Right renal pelvis (tissue), 4 donors: ENCODE measurements at places on chromosomes 1 and 21.

DNA sequence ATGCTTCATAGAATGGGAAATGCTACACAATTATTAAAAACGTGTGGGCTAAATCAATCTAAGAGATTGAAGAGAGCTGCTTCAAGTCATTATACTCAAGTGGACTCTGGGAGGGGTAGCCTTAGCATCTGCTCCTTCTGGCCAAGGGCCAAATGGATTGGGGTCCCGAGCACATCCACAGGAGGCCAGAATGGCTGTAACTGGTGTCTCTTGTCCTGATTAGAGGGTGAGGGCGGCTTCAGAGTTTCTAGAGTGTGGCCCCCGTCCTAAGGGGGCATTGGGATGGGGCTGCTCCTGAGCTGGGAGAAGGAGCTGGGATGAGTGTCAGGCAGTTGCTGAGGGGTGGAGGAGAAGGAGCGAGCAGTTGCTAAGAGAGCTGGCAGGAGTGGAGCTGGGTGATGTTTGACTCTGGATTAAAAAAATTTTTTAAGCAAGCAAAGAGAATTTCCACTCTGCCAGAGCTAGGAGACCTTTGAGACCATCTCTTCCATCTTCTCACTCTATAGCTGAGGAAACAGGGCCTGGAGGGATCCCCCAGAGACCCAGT, 71.3 kb upstream of the TLR5 start:
- no peak for DNase-seq

- no peak for DNase-seq
These were observed 96.9 kb upstream of the WLS start for GRCh38 chr1:68329096-68329835.

GRCh38 chr1:96400089-96400488, 321.5 kb upstream of the PTBP2 start:
- DNase-seq, result no peak

GRCh38 chr1:216183454-216183853, 239.8 kb downstream of the USH2A start:
- no peak for DNase-seq

DNA sequence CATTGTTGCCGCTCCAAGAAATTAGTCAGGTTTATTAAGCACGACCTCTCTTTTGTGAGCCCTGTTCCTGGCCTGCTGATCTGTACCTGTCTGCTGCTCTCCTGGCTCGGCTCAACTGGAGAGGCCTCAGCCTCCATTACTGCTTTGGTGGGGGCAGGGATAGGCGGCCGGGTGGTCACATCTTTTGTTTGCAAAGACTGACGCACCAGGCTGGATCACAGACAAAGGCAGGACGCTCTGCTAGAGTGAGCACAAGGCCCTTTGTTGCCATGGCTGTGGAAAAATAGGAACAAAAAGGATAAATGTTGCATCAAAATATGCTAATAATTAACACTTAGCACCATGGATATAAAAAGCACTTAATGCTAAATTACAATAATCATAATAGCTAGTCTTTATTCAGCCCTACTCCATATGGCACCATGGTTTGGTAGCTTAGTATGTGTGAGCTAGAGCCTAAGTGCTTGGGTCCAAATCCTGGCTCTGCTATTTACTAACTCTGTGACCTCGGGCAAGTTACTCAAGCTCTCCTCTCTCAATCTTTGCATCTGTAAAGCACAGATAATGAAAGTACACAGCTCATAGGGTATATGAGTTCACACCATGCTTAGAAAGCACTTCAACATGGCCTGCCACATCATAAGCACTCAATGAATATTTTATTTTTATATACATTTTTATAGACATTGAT, 28.9 kb upstream of the HPDL start:
- DNase-seq, result no peak

DNA sequence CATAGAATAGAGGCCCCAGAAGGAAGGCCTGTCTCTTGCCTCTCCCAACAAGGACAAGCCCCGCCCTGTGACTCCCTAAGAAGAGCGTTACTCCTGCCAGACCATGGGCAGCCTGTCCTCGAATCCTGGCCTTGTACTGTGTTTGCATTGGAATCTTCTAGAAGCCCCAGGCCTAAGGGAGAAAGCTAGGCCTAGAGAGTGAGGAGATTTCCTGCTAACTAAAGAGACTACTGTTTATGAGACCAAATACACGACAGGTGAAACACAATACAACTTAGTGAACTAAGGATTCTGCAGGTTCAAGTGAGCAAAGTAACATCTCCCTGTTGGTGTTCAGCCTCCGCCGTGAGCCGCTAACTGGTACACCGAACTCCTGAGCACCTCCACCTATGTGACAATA, 62.7 kb downstream of the SYF2 start:
- DNase-seq, result no peak
